Activated T-helper 1 cell treated with anti-CD3 and anti-CD28 coated beads, Interleukin-2, amount 50 U/mL, for 16 hours (primary cell): ENCODE measurements at places on chromosomes 1 and 21.

DNA sequence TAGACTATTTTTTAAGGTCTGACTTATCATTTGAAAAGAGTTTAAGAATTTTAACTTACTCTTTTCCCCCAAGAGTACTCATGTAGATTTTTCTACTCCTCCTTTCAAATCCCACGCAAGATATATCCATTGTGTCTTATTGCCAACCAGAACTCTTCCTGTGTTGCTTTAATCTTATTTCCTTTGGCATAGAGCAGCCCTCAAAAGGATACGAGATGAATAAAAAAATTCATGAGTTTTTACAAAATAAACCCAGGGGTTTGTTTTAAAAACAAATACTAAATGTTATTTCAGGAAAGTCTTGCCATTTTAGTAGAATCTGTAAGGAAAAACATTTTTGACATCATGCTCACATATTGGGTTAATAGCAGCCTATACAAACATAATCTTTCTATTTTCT lies 543.2 kb upstream of the CXADR start:
- DNase-seq: no peak

DNA sequence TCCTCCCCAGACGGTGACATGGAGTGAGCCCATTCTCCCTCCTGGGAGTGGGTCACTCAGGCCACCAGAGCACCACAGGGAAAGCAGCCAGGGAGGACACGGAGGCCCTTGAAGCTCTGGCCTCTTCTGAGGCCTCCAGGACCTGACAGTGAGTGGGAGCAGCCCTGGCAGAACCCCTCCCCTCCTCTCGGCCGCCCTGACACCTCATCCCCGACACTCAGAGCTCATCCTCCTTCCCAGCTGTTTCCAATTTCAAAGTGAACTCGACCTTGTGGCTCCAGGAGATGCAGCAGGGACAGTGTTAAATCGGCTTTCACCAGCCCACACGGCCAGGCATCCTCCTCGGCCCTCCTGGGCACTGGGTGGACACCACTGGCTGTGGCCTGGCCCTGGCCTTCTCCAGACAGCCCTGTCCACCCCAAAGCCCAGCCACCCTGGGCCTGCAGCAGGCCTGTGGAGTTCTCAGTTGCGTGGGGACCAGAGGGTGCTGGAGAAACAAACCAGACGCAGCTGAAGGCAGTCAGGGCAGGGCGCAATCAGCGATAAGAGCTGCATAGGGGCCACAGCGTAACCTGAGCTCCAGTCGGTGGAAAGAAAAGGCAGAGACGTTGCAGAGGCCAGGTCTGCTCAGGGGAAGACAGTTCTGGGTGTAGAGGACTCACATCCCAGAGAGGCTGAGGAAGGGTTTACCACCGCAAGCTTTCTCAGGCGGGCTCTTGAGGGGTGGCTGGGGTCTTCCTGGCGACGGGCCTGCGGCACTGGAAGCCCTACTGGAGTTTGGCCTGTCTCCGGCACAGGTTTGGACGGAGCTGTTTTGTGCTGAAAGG lies 27.1 kb downstream of the FTCD start:
- no peak for DNase-seq

DNA sequence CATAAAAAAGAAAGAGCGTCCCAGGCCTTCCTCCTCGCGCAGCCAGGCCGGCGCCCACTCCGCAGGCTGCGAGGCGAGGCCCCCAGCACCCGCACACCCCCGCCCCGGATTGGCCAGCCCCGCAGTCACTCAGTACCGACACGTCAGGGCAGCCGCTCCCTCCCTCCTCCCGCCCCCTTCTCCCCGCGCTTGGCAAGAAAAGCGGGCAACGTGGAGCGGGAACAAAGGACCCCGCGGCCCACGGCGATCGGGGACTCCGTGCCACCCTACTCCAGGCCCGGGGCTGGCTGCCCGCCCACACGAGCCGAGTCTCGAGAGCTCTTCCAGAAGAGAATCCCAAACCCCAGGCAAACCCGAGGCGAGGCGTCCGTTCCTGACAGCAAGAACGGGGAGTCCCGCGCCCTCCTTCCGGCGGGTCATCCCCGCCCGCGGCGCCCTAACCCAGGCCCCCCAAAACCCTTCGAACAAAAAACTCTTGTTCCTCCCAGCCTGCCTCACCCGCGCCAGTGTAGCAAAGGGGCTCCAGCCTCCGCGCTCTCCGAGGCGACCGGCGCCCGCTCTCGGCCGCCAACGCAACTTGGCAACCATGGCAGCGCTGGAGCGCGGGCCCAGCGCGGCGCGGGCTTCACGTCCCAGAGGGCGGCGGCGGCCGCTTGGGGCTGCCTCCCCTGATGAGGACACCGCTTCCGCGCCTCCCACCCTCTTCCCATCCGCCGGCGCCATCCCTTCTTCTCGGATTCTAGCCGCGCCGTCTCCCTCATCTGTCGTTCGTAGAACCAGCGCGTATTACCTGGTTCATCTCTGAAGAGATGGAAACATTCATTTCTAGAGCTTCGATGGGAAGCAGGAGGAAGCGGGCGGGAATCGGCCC lies 645 bp downstream of the IVNS1ABP start:
- DNase-seq: peak; percentile 80

DNA sequence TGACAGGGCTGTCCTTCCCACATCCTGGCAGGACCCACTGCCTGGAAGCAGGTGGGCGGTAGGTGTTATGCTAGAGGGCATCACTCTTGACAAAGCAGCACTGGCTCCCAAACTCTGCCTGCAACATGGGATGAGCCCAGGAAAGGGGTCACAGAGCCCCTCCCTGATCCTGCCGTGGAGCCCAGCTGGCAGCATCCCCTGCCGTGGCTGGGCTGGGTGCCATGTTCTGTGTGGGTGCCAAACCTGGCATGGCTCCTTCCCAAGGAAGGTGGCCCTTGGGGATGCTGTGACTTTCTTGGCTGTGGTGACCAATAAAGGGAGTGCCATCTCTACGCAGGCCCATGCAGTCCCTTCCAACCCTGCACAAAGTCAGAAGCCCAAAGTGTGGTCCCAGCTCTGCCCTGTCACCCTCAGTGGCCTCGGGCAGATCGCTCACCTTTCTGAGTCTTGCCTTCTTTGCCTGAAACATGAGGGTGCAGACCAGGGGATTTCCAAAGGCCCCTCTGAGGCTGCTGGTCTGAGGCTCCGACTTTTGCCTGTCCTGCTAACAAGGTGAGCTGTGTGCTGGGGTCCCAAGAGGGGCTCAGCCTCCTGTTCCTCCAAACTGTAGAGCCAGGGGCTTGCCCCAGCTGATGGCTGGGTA lies 6.0 kb downstream of the CDK18 start:
- no peak for DNase-seq

- no peak for DNase-seq
These were observed 859 bp upstream of the ZBTB18 start for GRCh38 chr1:244050014-244050834.

DNA sequence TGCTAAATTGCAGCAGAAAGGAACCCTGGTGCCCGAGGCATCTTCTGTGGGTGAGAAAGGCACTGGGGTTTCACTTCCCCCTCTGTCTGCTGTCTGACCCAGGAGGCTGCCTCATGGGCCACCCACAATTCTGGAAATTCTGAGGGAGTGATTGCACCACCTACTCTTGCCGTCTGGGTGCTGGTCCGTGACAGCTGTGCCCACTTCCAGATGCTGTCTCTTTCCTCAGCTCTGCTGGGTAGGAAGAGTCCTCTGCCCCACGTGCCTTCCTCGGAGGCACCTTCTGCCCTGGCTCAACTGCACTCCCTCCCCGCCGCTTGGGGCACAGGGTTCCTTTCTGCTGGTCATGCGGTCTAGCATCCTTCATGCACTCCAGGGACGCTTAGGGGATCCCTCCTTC lies 96.3 kb downstream of the ARHGEF10L start:
- DNase-seq: no peak

DNA sequence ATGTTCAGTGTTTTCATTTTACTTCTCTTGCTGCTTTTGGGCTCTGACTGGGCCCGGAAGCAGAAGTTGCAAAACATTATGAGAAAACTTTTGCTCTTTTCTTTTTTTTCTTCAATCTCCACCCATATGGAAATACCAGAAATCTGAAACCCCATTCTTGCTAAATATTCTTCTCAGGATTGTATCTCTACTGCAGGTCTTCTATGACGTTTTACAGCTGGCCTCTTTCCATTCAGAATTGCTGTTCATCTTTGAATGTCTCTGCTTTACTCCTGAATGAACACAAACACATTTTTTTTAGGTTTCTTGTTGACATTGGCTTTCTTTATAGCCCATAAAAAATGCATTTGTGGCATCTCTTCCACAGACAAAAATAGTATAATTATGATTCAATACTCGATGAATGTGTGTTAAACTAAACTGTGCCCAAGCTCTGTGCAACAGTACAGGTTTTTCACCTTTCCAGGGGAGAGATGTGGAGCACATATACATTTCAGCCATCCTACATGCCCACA lies 18.8 kb downstream of the PTPRC start:
- no peak for DNase-seq

GRCh38 chr1:64483731-64484414 lies 13.9 kb downstream of the CACHD1 start:
- DNase-seq: no peak

- no peak for DNase-seq
These were observed 226.8 kb downstream of the DNAH14 start for GRCh38 chr1:225156254-225156653.

DNA sequence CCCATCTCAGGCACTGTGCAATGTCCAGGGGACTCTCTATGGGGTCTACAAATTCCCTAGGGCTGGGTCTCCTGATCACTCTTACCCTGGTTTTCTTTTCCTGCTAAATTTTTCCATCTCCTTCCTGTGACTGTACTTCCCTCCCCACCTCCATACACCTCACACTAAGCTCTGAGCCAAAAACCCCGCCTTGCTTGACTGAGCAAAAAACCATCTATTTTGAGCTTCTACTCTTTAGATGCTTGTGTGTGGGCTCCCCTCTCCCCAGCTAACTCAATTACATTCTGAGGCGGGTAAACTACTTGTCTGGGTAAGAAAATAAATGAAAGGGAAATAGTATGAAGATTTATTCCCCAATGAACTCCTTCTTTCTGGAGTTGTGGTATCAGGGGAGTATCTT lies 187.9 kb downstream of the PTPRU start:
- no peak for DNase-seq

DNA sequence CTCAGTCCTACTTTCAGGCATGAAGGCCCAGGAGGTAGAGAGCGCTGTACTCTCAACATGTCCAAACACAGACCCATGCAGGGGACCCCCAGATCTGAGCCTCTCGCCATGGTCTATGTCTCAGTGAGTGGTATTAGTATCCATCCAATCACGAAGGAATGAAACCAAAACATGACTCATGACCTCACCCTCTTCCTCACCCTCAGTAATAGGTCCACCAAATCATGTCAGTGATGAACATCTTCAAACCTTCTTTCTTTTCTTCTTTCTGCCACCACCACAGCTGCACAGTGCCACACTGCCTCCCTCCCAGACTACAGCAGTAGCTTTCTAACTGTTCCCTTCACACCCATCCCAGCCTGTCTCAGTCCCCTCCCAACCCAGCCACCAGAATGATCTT lies 16.8 kb downstream of the C1orf116 start:
- DNase-seq: no peak

- DNase-seq: no peak
These were observed 8.2 kb upstream of the MYOM3 start for GRCh38 chr1:24119859-24120756.

GRCh38 chr1:9494936-9495758 lies 44.1 kb upstream of the SLC25A33 start:
- DNase-seq: peak; percentile 52

GRCh38 chr1:68363339-68363738 lies 86.4 kb downstream of the RPE65 start:
- no peak for DNase-seq

- DNase-seq: no peak
These were observed 854 bp downstream of the MYCL start for GRCh38 chr1:39900662-39901463.

- peak; percentile 30 for DNase-seq
These were observed 26.8 kb upstream of the CRNN start for GRCh38 chr1:152440635-152441471.

- DNase-seq: no peak
These were observed 8.5 kb downstream of the SLFNL1 start for GRCh38 chr1:41013024-41013423.

- no peak for DNase-seq
These were observed 39.5 kb downstream of the ADSS2 start for GRCh38 chr1:244412176-244412575.

DNA sequence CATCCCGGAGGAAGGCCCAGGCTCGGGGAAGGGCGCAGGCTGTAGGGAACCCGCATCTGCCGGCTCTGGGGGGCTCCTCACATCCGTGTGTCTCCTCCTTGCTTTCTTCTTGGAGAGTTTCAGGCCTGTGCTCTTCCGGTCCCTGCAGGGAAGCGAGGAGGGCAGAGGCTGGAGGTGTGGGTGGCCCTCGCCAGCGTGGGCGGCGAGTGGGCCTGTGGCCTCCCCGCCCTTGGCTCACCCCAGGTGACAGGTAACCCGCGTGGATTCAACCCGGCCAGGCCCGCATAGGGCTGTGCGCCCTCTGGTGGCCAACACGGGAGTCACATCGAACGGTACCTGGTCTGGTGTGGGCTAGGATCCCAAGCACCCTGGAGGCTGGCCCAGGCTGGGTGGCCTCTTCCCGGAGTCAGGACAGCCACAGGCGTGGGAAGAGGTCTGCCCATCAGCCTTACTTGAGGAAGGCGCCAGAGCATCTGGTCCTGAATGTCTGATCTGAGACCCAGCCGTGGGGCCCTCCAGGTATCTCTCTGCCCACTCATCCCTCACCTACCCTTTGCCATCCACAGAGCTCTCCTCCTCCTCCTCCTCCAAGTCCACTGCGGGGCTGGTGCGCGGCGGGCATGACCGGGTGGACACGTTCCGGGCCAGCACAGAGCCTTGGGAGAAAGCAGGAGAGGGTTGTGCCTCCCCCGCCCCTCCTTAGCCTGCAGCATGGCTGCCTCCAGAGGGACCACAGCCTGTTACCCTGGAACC lies 9.6 kb upstream of the TNFRSF25 start:
- DNase-seq: peak; percentile 78

GRCh38 chr1:244335456-244335855 lies 116.3 kb downstream of the ADSS2 start:
- no peak for DNase-seq

DNA sequence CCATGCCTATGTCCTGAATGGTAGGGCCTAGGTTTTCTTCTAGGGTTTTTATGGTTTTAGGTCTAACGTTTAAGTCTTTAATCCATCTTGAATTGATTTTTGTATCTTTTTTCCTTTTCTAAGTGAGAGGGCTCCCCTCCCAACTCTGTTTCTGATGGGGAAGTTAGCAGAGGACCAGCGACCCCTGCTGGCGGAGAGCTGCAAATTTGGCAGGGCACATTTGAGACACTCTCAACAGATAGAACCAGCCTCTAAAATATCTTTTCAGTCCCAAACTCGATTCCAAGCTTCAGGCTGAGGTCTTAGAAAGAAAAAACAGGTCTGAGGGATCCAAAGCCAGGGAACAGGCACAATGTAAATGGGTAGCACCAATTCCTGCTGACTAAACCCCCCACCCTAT lies 32.5 kb downstream of the LRRC3 start:
- DNase-seq: no peak

DNA sequence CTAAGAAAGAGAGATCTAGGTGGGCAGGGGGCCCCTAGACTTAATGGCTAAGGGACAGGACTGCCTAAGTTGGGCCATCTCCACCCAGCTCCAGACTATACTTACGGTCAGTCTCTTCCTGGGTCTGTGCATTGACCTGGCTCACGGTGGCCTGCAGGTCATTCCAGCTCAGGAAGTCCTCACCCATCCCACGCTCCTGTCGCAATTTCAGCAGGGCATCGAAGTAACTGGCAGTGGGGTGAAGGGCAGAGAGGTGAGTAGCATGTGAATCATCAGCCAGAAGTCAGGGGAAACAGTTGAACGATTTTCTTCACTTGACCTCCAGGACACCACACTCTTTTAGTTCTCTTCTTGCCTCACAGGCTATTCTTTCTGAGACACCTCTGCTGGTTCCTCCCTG lies 20.5 kb downstream of the IQGAP3 start:
- DNase-seq: no peak
